ENCODE measurements at places on chromosomes 5 and 9. TPM values are rescaled to one million over a fixed set of nuclear protein-coding genes. Genes with fewer than 3 reads are reported as not detected.

The BASP1 gene
- 9.2 TPM for total RNA-seq

The CNTNAP3 gene
- total RNA-seq = 16.3 TPM

The ENTREP1 gene
- 29.2 TPM for total RNA-seq

GRCh38 chr5:14713476-14714390 lies 49.2 kb downstream of the OTULIN start:
- no peak for DNase-seq

DNA sequence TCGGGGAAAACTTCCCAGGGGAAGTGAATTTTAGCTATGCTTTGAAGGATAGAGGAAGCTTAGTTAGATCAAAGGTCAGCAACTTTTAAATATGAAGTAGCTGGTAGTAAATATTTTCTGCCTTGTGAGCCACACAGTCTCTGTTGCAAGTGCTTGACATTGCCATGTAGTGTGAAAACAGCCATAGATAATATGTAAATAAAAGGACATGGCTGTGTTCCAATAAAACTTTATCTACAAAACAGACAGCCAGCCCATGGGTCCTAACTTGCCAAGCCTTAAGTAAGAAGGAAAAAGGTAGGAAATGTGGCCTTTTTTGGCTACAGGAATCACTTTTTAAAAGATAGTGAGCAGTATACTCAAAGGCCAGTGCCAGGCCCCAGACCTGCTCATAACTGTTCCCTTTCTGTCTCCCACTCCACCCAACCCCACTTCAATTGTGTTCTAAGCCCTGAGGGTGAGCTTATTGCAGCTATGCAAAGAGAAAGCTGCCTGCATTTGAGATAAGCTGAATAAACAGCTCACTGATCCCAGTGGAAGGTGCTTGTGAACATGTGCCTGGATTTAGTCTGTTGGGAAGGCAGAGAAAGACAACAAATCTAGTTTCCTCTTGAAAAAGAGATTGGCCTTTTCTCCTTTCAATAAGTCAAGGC lies 113.0 kb upstream of the TRIM32 start:
- peak; percentile 55 for DNase-seq

GRCh38 chr5:157308836-157309465 lies 43.0 kb downstream of the CYFIP2 start:
- DNase-seq = no peak

DNA sequence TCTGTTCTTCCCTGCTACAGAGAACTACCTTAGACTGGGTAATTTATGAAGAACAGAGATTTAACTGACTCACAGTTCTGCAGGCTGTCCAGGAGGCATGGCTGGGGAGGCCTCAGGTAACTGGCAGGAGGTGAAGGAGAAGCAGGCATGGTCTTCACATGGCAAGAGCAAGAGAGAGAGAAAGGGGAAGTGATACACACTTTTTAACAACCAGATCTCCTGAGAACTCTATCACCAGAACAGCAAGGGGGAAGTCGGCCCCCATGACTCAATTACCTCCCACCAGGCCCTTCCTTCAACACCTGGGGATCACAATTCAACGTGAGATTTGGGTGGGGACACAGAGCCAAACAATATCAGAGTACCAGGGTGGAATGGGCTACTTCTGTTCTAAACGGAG lies 766.8 kb downstream of the TLE1 start:
- DNase-seq = no peak

- no peak for DNase-seq
Measured at GRCh38 chr5:52922384-52922783, 66.8 kb upstream of the ITGA2 start.

GRCh38 chr5:167657016-167657415 lies 634.4 kb upstream of the WWC1 start:
- no peak for DNase-seq

DNA sequence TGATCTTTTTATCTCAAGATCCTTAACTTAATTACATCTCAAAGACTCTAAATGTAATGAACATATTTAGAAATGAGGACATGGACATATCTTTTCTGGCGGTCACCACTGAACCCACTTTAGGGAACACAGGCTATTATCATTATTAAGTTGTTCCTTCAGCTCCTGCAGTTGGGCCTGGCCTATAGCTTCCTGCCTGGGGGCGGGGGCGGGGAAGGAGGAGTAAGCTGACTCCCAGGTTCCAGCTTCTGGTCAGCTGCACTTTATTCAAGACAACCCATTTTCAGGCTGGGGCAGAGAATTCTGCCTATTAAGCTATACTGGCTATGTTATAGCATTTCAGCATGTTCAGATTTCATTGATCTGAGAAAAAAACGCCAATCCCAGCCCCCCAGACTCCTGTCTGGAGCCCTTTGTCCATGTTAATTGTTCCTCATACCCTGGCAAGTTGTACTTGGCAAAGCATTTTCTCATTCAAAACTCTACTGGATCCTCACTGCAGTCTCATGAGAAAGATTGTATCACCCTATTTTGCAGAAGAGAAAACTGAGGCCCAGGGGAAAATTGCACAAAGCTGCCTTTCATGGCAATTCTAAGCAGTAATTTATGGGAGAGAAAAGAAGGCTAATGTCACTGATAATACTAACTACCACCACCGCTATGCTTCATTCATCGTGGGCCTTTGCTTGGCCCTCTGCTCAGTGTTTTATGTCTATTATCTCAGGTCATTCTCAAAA lies 25.1 kb downstream of the COL15A1 start:
- no peak for DNase-seq

DNA sequence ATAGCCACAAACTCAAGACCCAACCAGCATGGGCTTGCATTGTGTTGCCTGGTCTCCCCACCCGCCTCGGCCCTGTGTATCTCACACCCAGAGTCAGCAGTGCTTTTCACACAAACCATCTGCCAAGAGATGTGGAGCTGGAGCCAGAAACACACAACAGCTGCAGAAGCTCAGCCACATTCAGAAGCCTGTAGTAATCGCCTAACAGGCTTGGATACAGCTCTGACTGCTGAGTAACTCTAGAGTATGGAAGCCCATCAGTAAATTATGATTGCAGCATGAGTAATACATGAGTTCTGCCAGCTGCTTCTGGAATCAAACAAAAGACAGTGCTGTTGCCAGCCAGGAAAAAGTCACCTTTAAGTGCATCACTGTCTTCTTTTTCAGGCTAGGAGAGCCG lies 16.0 kb downstream of the TEK start:
- peak; percentile 81 for DNase-seq
